ENCODE measurements at places on chromosomes 16 and 17.

- DNase-seq = no peak
Observed at GRCh38 chr17:80474961-80475909, 1.2 kb downstream of the NPTX1 start.

DNA sequence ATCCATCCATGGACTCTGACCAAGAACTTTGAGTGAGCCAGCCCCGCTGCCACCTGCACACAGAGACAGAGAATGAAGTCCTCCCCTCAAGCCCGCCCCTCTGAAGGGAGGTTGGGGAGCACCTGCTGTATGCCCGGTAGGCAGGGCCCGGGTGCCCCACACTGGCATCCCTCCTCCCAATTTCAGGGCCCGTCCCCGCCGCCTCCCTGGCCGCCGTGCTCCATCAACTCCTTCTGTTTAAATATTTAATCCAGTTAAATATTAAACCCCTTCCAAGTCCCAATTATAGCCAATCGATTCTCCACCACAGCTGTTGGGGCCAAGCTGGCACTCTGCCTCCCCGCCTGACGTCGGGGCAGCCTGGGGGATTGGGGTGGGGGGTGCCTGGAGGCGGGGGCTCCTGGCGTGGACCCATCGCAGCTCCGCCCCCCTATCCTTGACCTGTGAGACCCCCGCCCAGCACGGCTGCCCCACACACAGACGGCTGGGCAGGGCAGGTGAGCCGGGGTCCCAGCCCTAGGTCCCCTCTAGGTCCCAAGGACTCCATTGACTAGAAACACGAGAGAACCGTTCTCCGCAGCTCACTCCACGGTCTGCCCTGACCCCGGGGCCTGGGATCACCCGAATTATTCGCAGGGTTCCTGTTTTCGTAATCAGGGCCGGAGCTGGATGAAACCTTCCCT lies 18.0 kb upstream of the CACNA1H start:
- DNase-seq = no peak

DNA sequence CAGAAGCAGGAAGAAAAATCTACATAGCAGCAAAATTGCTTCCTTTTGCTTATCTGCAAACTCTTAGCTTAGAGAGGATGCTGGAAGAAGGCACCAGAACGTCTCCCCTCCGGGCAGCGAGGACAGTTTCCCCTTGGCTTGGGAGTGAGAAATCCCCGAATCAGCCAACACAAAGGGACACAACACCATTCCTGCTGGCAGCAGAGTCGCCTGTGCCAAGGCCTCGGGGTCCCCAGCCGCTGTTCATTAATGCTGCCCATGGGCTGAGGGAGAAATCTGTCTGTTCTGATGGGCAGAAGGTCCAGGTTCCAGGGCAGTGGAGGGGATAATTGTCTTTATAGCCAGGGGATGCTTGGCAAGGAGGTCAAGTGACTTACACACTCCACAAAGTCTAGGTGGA lies 38.0 kb downstream of the CACNG3 start:
- no peak for DNase-seq

DNA sequence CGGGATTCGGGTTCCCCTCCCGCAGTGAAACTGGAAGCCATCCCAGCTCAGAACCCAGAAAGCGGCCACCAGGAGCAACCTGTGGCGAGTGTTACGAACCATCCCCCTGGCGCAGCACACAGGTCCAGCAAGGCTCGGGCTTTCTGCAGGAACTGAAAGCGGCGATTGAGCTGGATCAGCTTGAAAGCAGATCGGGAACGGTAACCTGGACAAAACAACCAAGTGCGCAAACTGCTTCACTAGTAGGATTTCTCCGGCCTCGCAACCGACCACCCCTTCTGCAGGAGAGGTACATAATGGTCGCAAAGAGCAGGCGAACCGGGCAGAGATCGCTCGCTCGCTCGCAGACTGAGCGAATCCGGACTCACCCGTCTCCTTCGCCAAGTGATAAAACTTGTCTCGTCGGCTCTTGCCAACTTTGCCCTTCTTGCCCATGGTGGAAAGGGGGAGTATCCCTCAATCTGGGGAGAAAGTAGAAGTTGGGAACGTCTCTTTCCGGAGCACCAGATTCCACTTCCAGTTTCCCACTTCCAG lies 696 bp upstream of the PSMC5 start:
- DNase-seq = no peak

DNA sequence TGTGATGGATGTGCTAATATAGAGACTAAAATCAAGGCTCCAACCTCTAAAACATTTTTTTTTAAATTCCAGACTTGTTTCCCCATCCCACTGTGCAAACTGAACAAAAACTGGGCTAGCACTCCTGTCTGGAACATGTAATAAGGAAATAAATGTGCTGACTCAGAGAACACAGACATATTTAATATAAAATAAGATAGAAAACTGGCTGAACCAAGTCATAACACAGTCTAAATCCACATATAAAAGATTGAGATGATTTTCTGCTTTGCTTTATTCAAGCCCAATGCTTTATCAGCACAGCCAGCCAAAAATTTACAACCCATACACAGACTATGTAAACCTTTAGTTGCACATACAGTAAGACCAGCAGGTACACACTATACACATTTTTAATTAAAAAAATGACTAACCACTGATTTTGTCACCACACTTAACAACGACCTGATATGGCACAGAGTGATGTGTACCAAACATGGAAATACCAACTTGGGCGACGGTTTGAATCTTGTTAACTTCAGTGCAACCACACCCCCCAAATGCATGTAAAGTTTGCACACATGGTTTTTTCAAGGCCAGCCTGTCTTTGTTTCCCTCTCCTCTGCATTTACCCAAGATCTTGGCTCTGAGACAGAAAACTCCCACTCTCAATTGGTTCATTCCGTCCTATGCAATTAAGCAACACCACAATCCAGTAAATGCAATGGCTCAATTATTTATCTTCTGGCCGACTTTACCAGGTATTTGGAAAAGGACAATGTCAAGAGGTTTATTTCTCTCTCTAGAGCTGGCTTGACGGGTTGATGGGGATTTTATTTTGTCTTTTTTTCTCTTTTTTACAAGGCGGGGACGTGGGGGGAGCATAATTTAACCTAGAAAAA lies 1.2 kb downstream of the STAT3 start:
- DNase-seq = no peak

- no peak for DNase-seq
Observed at GRCh38 chr17:35744830-35745229, 8.2 kb downstream of the GAS2L2 start.

DNA sequence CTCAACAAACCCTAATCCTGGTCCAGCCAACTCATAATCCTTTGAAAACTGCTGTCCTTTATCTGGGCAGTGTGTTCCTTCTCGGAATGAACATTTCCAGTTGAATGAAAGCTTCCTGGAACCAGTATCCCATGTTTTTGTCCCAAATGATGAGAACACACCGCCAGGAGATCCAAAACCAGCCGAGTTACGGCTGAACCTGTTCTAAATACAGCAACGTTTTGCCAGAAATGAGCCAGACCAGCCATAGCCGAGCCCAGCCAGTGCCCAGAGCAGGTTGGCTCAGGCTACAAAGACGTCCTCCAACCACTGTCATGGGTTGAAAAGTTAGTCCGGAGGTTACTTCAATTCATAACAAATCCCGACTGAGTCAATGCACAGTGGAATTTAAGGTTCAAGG lies 67.6 kb upstream of the FOXF1 start:
- no peak for DNase-seq

DNA sequence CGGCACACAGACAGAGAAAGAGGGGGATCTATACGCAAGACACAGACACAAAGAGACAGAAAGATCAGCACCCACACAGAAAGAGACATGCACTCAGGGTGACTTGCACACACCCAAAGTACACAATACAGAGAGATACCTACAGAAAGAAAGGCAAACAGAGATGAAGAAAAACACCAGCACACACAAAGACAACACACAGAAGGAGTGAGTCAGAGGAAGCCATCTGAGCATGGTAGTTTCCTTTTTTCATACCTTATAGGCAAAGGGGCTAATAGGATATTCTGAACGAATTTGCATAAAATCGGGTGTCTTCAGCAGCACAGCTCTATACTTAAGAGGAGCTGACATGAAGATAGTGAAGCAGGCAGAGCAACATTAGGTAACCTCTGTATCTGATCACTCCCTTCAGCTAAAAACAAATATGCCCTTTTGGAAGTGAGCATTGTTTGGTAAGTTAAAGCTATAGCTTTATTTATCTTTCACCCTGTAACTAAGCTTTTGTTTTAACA lies 198.6 kb downstream of the AATF start:
- no peak for DNase-seq

GRCh38 chr16:3170440-3171180 lies 17.4 kb upstream of the OR1F1 start:
- DNase-seq = no peak

DNA sequence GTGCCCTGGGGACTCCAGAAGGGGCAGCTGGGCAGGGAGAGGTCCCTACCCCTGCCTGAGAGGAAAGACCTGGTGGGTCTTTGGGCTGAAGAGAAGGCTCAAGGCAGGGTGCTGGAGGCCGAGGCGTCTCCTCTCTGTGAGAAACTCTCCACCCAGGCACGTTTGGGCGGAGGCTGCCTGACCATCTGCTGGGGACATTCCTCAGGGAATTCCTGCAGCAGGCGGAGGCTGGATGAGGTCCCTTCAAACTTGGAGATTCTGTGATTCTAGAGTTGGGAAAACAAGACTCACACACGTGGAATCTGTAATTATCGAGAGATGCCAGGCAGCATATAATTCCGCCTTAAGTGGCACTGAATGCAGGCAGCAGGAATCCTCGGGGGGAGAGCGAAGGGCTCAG lies 21.1 kb upstream of the PHF12 start:
- DNase-seq = no peak

- no peak for DNase-seq
Observed at GRCh38 chr16:51801635-51802034, 650.6 kb upstream of the SALL1 start.

DNA sequence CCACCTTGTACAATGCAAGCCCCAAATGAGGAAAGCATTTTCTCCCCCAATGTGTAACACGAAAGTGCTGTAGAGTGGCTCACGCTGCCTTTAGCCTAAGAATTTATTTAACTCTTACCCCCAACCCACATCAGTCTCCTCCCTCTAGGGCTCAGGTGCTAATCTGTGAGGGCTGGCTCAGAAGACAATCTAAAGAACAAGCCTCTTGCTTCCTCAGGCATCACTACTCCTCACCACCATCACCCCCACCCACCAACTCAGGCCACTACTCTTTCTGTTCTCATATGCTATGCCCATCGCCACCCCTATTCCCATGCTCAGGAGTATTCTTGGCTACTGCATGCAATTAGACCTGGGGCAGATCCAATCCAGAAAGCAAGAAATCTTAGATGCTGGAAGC lies 3.9 kb upstream of the CCL2 start:
- no peak for DNase-seq

DNA sequence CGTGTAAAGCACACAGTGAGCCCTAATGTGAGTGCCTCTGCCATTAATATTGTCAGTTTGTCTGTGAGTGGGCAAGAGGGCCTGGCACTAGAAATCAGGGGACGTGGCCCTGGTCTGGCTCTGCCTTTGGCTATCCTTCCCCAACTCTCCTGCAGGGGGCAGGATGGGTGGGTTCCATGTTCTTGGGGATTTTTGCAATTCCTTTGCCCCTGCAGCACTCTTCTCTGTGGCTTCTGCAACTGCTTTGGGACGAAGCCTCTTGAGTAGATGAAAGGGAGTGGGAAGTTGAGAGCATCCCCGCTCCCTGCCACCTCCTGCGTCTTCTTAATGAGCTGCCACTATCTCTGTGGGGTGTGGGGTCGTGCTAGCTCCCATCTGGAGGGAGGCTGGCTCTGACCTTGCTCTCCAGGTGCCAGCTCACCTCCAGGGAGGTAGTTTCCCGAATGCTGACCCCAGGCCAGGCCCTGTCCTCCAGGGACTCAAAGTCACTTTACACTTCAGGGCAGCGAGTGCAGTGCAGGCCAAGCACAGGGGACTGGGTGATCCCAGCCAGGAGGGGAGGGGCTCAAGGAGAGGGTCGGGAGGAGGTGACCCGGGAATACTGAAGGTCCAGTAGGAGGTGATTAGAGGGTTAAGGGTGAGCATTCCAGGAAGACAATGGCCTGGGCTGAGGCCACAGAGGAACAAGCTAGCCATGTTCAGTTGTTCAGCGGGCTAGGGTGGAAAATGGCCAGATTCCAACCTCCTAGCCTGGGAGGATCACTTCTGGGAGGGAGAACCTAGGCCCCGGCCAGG lies 121.0 kb upstream of the NLRP1 start:
- DNase-seq = no peak

DNA sequence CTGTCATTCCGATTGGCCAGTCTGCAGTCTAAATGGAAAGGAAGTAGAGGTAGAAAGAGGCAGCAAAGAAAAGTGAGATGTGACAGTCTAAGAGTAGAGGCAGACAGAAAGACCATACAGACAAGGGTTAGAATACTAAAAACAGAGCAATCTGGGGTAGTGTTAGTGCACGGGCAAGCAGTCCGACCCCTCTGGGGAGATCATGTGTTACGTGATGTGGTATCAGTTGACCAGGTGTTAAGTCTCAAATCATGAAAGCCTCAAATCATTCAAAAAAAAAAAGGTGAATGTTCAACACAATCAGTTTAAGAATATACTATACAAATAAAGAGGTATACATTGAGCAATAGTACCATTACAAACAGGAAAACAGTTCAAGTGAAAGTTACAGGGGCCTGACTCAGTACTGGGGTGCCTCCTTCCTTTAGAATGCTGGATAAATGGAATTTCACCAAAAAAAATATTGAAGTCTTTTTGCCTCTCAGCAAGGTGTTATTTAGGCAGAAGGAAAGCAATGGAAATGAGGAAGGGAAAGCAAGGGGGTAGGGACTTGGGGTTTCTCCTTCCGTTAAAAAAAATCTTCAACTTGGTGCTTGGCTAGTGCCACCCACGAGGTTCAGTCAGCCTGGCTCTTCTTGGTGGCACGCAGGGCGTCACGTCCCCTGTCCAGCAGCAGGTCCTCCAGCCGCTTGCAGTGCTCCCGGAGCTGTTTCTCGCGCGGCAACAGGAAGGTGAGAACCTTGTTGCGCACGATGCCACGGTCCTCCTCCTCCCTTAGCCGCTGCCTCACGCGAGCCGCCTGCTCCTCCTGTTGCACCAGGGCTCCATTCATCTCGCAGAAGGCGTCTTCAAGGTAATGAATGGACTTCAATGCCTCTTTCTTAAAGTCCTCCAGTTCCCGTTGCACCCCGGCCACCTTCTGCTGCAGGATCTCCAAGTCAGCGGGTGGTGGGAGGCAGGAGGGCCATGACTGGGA lies 616 bp downstream of the CCDC182 start:
- DNase-seq = no peak

DNA sequence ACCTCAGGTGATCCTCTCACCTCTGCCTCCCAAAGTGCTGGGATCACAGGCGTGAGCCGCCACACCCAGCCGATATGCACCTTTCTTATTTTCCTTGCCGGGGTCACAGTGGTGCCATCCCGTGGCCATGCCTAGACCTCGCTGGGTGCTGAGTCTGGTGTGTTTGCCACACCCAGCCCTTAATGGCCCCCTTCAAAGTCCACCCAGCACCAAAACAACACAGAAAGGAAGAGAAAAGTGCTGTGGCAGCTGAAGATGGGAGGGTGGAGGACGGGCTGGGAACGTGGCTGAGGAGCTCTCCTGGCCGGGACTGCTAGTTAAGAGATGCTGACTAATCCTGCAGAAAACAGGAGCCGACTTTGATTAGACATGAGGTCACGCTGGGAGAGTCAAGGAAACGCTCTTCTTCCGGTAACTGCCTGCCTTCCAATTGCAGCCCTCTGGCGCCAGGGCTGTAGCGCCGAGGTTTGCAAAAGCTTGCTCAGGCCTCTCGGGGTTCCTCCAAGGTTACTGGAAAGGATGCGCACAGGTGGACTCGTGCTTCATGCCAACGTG lies 10.9 kb downstream of the SLC43A2 start:
- peak; percentile 51 for DNase-seq

- DNase-seq = no peak
Observed at GRCh38 chr16:11423315-11424117, 78.3 kb downstream of the RMI2 start.

Measured in hematopoietic multipotent progenitor cell treated with erythropoietin and hydrocortisone succinate and interleukin-3 and kit ligand, for 15 days (in vitro differentiated cells).